ENCODE measurements at places on chromosomes 3 and 15. TPM values are rescaled to one million over a fixed set of nuclear protein-coding genes. Genes with fewer than 3 reads are reported as not detected.

GPR27 gene
- not detected for total RNA-seq

CPLX3 gene
- not detected for total RNA-seq

MAP6D1 gene
- 2.2 TPM for total RNA-seq

ELL3 gene
- total RNA-seq = 7.0 TPM
